ENCODE measurements at places on chromosomes 2 and 18. TPM values are rescaled to one million over a fixed set of nuclear protein-coding genes. Genes with fewer than 3 reads are reported as not detected.

GRCh38 chr18:79489899-79490625 lies 94.3 kb downstream of the NFATC1 start:
- no peak for DNase-seq

Gene CFAP65
- not detected for polyA plus RNA-seq

Gene NAT8
- 0.25 TPM for polyA plus RNA-seq

Gene DUSP2
- polyA plus RNA-seq: 2.8 TPM

GRCh38 chr2:201788371-201788770 lies 7.6 kb upstream of the ALS2 start:
- no peak for DNase-seq
